ENCODE measurements at places on chromosomes 7 and 10.

DNA sequence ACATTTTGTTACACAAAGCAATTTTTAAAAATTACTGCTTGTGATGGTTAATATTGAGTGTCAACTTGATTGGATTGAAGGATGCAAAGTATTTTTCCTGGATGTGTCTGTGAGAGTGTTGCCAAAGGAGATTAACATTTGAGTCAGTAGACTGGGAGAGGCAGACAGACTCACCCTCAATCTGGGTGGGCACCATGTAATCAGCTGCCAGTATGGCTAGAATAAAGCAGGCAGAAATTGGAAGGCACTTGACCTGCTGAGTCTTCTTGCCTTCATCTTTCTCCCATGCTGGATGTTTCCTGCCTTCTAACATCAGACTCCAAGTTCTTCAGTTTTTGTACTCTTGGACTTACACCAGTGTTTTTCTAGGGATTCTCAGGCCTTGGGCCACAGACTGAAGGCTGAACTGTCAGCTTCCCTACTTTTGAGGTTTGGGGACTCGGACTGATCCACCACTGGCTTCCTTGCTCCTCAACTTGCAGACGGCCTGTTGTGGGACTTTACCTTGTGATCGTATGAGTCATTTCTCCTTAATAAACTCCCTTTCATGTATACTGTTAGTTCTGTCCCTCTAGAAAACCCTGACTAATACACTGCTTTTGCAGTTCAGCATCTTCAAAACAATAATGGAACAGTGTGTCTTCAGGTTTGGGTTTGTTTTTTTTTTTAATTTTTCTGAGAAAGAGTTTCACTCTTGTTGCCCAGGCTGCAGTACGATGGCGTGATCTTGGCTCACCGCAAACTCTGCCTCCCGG lies 244.1 kb upstream of the SEMA3C start:
- no peak for DNase-seq

DNA sequence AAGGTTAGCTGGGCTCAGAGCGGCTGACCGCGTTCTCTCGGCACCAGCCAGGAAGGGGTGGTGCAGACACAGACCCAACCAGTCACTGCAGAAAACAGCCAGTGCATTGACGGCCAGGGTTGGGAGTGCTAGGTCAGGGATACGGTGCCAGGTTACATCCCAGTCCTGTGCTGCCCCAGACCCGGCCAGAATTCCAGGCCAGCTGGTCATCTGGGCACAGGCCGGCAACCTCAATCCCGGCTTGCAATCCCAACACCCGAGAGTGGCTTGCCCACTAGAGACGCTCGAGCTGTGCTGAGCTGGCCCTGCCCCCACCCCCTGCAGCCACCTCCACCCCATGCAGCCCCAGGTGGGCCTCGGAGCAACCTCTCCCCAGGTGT lies 3.8 kb downstream of the PRAP1 start:
- no peak for DNase-seq

- DNase-seq, result no peak
Measured at GRCh38 chr10:104284846-104285245, 15.9 kb downstream of the GSTO2 start.

DNA sequence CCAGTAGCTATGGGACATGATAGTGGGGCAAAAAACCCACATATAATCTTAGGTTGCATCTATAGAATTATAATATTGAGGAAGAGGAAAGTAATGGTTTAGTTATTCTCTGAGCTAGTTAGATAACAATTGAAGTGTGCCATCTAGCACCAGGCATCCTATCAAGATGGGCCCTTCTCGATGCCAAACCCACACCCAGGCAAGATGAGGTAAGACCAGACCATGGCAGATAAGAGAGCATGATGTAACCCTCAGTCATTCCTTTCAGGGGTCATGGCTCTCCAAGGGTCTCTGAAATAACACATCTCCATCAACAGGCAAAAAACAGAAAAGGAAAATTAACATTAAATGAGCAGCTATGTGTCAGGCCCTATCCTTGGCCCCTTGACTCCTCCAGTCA lies 128.7 kb downstream of the SH3PXD2A start:
- no peak for DNase-seq

- DNase-seq, result peak; percentile 30
Measured at GRCh38 chr7:33806298-33807154, 98.8 kb upstream of the BMPER start.

- DNase-seq, result peak; percentile 27
Measured at GRCh38 chr10:94103801-94104221, 110.1 kb downstream of the PLCE1 start.

DNA sequence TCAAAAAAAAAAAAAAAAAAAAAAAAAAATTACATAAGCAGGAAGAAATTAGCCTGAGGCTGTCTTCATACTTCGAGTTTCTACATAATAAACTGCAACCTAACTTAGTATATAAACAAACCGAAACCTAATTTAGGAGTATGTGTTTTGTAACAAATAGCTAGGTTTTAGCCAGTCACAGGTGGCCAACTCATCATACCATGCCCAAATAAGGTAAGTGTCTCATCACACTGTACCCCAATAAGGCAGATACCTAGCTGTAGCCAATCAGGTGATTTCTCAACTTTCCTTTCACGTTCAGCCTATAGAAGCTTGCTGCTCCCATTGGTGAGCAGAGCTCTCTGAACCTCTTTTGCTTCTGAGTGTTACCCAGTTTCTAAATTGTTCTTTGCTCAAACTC lies 13.9 kb upstream of the AGR2 start:
- no peak for DNase-seq

DNA sequence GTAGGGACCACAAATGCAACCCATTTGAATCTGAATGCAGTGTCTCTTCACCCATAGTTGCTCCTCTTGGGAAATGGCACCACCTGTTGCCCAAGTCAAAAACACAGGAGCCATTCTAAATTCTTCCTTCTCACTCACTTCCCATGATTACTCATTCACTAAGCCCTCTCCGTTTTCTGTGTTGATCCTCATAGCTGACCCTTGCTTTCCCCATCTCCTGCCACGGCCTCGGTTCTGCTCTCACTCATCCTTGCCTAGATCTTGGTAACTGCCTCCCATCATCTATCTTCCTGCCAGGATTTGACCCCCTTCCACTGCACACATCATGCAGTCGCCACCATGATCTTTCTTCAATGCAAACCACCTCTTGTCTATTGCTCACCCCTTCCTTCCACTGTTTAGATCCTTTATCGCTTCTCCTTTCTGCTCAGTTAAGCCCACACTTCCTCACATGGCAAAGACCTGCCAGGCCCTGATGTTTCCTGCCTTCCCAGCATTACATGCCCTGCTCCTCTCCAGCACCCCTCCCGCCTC lies 19.0 kb upstream of the CPN1 start:
- no peak for DNase-seq

GRCh38 chr10:55287346-55287745 lies 486.3 kb upstream of the PCDH15 start:
- no peak for DNase-seq

- peak; percentile 5 for DNase-seq
Measured at GRCh38 chr10:21675157-21675796, 141.2 kb downstream of the MLLT10 start.

GRCh38 chr7:780516-780915 lies 51.8 kb upstream of the SUN1 start:
- DNase-seq, result no peak

DNA sequence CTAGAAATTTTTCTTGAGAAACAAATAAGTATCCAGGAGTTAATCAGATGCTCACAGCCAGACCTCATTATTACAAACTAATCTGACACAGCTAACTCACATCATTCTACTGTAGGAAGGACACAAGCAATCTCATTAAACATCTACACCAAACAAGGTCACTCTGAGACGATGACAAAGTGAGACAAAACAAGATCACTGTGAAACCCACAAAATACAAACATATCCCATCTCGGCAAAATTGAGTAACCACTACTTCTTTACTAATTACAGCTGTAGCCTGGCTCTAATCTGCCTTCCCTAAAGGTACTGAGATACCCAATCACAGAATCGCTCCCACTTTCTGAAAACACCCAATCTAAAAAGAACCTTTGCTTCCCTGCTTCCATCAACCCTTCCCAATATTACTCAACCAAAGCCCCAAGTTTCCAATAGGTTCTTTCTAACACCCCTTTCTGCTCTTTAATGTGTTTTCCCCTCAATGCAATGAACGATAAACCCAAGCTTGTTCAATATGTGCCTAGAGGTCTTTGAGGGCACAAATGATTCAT lies 26.9 kb downstream of the CCDC6 start:
- no peak for DNase-seq

DNA sequence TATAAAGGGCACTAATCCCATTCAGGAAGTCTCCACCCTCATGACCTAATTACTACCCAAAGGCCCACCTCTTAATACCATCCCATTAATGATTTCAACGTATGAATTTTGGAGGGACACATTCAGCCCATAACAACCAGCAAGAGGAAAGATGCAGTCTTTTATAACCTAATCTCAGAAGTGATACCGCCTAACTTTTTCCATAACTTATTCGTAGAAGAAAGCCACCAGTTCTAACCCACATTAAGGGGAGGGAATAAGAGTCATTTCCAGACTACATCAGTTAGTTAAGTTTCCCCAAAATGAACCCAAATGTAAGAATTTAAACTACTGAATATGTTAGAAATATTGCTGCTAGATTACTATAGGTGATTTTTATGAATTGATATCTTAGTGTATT lies 32.1 kb upstream of the LHFPL3 start:
- no peak for DNase-seq

GRCh38 chr10:79103585-79103984 lies 34.8 kb downstream of the ZMIZ1 start:
- no peak for DNase-seq

DNA sequence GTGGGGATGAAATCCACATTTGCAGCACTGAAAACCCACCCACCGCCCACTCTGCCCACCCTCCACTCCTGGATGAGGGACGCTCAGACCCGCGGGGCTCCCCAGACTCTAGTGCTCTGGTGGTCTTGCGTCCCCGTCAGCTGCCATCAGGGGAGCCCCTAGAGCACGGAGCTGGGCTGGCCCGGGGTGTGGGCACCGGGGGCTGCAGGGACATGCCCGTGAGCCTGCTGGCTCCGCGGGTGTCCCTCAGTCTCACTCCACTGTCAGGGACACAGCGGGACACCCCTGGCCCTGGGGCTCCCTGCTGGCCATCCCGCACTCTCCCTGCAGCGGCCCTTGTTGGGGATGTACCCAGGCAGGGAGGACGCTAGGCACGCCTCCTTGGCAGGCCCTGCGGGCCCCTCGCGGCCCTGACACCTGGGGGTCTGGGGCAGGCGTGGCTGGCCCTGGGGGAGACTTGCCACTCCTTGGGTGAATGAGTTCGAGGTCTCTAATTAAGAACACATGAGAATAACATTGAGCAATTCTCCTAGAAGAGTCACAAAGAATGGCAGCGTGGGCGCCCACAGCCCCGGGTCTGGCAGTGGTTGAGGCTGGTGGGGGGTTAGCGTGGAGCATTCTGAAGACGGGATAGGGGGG lies 64.2 kb downstream of the CFAP46 start:
- DNase-seq, result no peak

DNA sequence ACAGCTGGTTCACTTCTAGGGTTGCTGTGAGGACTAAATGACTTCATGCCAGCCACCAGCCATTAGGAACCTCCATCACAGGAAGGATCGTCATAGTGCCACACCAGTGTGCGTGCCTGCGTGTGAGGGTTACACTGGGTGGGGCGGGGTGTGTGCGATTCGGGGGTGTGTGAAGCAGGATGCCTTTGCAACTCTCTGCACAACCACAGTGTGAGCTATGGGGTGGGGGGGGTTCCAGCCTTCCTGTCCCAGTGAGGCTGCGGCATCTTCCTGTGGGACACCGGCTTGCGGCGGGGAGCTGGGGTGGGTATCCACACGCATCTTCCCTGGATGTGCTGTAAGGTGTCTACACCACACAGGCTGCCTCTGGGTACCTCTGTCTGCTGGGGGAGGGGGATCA lies 6.9 kb upstream of the ELFN1 start:
- DNase-seq, result no peak

DNA sequence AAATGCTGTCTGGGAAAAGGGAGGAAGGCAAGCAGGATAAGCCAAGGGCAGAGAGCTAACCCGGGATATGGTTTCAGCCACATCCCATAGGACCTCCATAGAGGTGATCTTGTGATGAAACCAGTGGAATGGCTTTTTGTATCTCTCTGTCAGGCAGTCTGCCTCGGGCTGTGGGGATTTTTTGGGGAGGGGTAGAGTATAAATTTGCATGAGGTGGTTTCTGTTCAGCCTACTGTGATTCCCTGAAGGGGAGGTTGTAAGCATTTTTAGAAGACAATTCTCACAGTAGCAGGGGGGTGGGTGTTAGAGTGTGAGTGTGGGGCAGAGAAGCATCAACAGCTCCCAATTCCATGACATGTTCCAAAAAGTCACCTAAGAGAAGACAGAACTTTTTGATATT lies 11.8 kb downstream of the OR9A2 start:
- no peak for DNase-seq

- DNase-seq, result peak; percentile 70
Measured at GRCh38 chr10:26486990-26487850, 49.1 kb downstream of the APBB1IP start.

- DNase-seq, result no peak
Measured at GRCh38 chr10:1110674-1111119, 54.5 kb downstream of the WDR37 start.

GRCh38 chr10:131646551-131647525 lies 254.0 kb upstream of the PPP2R2D start:
- DNase-seq, result no peak

DNA sequence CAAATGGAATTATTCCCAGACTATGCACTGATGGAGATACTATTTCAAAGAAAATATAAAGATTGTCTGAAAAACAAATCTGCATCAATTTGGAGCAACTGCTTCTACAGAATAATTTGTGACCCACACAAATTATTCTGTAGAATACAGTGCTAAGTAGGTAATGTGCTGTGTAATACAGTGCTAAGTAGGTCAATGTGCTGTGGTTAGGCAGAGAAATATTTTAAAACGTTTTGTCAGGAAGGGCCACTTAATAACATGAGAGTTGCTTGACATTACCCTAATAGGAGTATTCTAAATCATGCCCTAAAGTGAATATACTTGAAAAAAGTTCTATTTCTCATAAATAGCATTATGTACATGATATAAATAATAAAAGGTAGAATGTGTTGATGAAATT lies 116.5 kb upstream of the KCND2 start:
- DNase-seq, result no peak

GRCh38 chr7:132154695-132155471 lies 421.4 kb downstream of the PLXNA4 start:
- no peak for DNase-seq

- DNase-seq, result peak; percentile 73
Measured at GRCh38 chr10:17214526-17214925, 13.1 kb upstream of the TRDMT1 start.

- peak; percentile 39 for DNase-seq
Measured at GRCh38 chr7:55185321-55185802, 166.5 kb downstream of the EGFR start.

GRCh38 chr7:102147008-102147407 lies 139.7 kb upstream of the SH2B2 start:
- peak; percentile 41 for DNase-seq

GRCh38 chr10:129939416-129940275 lies 24.4 kb downstream of the EBF3 start:
- no peak for DNase-seq

DNA sequence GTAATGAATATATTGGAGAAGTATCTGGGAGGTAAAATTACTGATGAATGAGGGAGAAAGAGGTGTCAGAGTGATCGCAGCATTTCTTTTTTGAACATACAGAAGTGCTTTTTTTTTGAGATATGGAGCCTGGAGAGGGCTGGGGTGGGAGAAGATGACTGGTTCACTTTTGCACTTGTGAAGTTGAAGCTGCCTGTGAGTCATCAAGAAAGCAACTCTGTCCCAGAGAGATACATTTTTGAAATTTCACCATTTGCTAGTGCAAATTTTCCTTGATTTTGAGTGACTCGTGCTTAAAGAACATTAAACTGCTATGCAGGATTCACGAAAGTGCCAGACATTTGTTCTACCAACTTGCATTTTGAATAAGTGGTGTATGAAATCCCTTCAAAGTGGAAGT lies 81.8 kb downstream of the ADRA2A start:
- DNase-seq, result no peak
